Esophagus squamous epithelium (tissue), 5 donors: ENCODE measurements at places on chromosomes 13 and 19.

DNA sequence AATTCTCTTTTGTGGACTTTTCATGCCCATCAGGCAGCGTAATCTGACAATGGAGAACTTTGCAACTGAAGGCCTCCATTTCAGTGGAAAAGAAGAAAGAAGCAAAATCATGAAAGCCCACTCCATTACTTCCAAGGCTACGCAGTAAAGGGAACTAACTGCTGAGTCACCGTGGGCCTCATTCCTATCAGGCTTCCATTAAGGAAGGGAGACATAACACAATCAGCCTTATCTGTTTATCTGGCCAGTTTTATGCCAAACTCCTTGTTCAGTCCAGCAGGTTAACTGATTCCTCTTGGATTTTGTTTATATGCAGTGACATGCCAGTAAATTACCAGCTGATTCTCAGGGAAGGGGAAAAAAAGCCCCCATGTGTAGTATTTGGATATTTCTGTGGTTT, 56.8 kb upstream of the KATNAL1 start:
- no peaks in the 10 kb centered on the region for H3K4me1 ChIP-seq
- DNase-seq, result no peak
- no peak overlapping the region for H3K4me3 ChIP-seq
- no peak overlapping the region for H3K27ac ChIP-seq

GRCh38 chr19:13051557-13052165, 51.0 kb downstream of the LYL1 start:
- H3K27me3 ChIP-seq, result no peaks in the 10 kb centered on the region
- H3K4me1 ChIP-seq, result peaks cover 59% of the 10 kb centered on the region
- H3K4me3 ChIP-seq, result peak overlapping the region; percentile 13
- DNase-seq, result no peak
- peak overlapping the region; percentile 94 for H3K27ac ChIP-seq

GRCh38 chr13:85797311-85797710, 1.9 kb downstream of the SLITRK6 start:
- H3K27ac ChIP-seq, result no peak overlapping the region
- no peaks in the 10 kb centered on the region for H3K36me3 ChIP-seq
- no peak overlapping the region for H3K4me3 ChIP-seq
- peaks cover 19% of the 10 kb centered on the region for H3K4me1 ChIP-seq

DNA sequence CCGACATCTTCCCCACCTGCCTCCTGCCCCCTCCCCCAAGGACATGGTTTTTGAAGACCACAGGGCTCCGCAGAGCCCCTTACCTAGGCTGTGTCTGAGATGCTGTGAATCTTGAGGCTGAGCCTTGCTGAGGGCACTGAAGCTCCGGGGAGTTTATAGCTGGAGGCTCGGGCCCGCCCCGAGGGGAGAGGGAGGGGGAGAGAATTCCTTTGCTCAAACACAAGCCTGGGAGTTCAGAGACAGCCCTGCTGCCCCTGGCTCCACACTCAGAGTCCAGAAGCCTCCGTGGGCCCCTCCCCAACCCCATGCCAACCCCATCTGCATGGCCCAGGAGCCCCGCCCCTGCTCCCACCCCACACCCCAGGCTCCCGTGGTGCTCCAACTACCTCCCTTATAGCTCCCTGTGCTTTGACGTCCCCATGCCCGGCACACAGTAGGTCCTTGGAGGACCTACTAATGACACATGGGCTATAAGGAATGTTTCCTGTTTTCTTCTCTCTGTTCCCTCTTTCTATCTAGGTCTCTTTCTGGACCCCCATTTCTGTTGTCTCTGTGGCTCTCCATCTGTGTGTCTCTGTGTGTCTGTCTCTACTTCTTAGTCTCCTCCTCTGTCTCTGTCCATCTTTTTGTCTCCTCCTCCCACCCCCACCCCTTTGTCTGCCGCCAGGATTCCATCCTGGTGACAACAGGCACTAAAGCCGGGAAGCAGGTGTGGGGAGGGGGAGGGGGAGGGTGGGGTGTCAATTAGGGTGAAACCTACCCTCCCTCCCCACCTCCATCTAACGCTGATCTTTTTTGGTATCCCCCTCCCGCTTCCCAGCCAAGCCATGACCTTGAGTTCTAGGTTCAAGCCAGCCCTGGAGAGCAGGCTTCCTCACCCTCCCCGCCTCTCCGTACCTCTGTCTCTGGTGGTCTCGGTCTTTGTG, at the start of gene TNNT1:
Gene TNNT1, minus strand, starts transcription at position 129 of the 926 bp plus-strand sequence. CDS start 2,049 bp downstream, outside the sequence.
- H3K27ac ChIP-seq, result no peak within 1 kb of the TSS
- H3K4me1 ChIP-seq, result peaks cover 7% of the 10 kb centered on the region
- DNase-seq, result no peak
- H3K27me3 ChIP-seq, result peaks cover 72% of the 10 kb centered on the region

GRCh38 chr19:17118957-17119356, 43.4 kb downstream of the MYO9B start:
- no peak for DNase-seq
- H3K36me3 ChIP-seq, result no peaks in the 10 kb centered on the region

DNA sequence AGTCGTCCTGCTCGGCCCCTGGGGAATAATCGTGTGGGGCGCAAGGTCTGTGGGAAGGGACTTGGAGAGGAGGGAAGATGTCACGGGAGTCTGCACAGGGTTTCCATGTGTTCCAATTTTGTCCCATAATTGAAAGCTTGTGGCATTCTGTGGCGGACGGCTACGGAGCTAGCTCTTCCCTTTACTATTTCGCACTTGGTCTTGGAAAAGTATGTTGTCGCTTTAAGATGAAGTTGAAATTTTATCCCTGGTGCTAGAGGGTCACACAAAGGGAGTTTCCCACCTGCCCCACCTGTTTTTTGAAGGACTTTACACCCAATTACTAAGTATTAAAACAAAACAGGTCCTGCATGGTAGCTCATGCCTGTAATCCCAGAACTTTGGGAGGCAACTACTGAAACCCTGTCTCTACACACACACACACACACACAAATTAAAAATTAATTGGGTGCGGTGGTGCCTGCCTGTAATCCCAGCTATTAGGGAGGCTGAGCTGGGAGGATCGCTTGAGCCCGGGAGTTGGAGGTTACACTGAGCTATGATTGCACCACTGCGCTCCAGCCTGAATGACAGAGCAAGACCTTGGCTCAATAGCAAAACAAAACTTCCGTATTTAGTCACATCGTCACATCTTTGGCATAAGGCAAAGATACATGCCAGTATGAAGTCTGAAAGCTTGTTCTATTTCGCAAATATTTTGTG, 967 bp upstream of the TPT1 start:
- peak overlapping the region; percentile 99 for H3K27ac ChIP-seq
- H3K27me3 ChIP-seq, result no peaks in the 10 kb centered on the region
- no peak for DNase-seq
- peaks cover 62% of the 10 kb centered on the region for H3K36me3 ChIP-seq

DNA sequence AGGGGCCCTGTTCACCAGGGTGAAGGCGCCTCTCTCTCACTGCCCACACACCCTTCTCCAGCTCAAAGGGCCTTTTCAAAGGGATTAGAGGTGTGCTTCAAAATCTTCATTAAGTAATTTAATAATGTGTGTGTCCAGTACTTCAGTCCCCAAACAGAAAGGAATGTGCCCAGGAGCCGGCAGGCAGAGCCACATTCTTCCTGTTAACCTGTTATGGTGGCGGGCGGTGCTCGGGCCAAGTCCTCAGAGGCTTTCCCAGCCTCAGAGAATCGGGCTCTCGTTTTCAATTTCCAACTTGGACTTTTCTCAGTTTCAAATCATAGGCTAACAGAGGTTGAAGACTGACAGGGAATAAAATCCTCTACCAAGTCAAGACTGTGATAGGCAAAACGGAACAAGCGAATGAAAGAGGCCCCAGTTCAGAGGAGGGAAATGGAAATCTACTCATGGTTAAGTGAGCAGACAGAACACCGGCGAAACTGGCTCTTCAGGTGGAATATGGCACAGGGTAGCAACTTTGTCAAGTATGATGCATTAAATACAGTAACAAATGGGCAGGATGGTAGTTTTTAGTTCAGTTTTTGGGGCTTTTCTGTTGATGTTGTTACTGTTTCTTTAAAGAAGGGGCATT, 68.6 kb downstream of the FOXO1 start:
- H3K4me1 ChIP-seq, result peaks cover 18% of the 10 kb centered on the region
- no peak for DNase-seq
- no peak overlapping the region for H3K4me3 ChIP-seq

DNA sequence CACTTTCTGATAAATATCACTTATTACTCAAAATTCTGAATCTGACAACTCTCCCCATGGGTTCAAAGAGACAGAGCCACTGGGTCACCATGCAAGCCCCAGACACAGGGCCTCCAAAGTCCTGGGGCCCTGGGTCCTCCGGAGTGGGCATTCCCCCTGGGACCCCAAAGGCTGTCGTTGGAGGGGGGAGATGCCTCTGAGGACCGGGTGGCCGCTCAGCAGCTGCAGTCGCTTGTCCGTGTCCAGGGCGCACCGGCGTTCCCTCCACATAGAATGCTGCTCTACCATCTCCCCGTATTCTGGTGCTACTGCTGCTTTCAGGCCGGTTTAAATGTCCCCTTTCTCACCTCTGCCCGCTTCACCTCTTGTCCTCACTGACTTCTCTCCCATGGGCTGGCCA, 246.1 kb downstream of the TEX29 start:
- H3K27ac ChIP-seq, result no peak overlapping the region
- H3K4me3 ChIP-seq, result no peak overlapping the region
- H3K4me1 ChIP-seq, result no peaks in the 10 kb centered on the region
- DNase-seq, result no peak
- peaks cover 25% of the 10 kb centered on the region for H3K27me3 ChIP-seq

GRCh38 chr19:3321696-3322095, 44.7 kb upstream of the NFIC start:
- no peak overlapping the region for H3K27ac ChIP-seq
- no peak overlapping the region for H3K4me3 ChIP-seq
- peaks cover 49% of the 10 kb centered on the region for H3K27me3 ChIP-seq
- H3K36me3 ChIP-seq, result no peaks in the 10 kb centered on the region

DNA sequence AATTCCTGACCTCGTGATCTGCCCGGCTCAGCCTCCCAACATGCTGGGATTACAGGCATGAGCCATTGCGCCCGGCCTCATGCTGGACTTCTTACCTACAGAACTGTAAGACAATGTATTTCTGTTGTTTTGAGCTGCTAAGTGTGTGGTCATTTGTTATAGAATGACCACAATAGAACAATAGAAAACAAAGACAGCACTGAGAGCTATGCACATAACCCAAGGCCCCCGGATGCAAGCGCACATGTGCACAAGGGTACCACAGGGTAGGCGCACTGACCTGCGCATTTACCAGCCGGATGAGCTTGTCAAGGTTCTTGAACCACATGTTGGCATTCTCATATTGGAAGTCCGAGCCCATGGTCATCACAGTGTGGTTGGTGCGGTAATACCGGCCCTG, 5.6 kb downstream of the MAN2B1 start:
- H3K27ac ChIP-seq, result no peak overlapping the region
- no peak overlapping the region for H3K4me3 ChIP-seq
- DNase-seq, result no peak
- peaks cover 19% of the 10 kb centered on the region for H3K4me1 ChIP-seq
- H3K36me3 ChIP-seq, result peaks cover 30% of the 10 kb centered on the region
- no peaks in the 10 kb centered on the region for H3K27me3 ChIP-seq

DNA sequence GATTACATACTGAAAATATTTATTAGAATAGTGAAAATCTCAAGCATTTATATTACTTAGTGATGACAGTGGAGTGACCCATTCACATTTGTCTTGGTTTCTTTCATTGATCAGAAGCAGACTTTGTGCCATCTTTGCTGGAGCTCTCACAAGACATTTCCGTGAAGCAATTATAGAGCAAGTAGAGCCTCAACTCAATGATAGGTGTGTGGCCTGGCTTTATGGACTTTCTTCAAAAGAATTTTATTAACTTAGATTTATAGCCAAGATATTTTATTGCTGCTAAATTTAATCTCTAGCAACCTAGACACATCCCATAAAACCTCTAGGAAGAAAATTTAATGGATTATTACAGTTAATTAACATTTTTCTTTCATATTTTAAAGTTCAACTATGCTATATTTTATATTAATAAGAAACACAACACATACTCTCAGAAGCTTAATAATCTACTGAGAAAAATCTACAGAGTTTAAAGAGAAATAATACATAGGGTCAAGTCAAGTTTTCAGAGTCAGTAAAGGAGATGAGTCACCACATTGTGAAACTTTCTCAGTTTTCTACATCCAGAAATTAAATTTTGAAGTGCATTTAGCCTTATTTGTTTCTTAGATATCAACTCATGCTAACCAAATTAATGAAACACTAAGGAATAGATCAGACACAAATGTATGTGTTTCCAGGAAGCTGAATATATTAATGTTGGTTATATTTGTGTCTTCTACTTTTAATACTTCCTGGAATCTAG, 160.5 kb downstream of the LACC1 start:
- H3K36me3 ChIP-seq, result no peaks in the 10 kb centered on the region
- H3K27me3 ChIP-seq, result no peaks in the 10 kb centered on the region
- no peak overlapping the region for H3K27ac ChIP-seq
- no peak for DNase-seq

DNA sequence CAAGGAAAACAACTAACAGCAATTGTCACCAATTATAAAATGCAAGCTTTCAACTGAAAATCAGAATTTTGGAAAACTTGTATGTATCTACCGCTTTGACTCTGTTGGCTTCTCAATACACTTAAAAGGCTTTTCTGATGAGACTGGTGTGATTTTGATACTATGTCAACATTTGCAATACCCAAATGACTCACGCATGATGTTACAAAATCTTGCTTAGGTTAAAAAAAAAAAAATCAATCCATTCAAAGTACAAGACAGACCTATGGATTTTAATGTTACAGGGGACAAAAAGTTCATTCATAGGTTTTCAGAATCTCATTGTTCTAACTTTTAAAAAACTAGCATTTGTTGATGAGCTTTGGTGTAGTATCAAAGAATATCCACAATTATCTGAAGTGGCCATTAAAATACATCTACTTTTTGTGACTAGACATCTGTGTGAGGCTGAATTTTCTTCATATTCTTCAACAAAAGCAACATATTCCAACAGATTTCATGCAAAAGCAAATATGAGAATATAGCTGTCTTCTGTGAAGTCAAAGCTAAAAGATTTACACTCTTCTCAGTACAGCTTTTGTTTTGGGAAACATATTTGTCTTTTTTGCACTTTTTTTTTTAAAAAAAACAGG, 10.7 kb downstream of the ELF1 start:
- H3K27ac ChIP-seq, result peak overlapping the region; percentile 38
- DNase-seq, result no peak
- no peak overlapping the region for H3K4me3 ChIP-seq
- peaks cover 100% of the 10 kb centered on the region for H3K4me1 ChIP-seq
- no peaks in the 10 kb centered on the region for H3K36me3 ChIP-seq

GRCh38 chr19:46537136-46538097, 41.8 kb upstream of the PNMA8B start:
- no peak for DNase-seq
- H3K27me3 ChIP-seq, result no peaks in the 10 kb centered on the region
- H3K4me3 ChIP-seq, result no peak overlapping the region
- H3K36me3 ChIP-seq, result no peaks in the 10 kb centered on the region
- H3K4me1 ChIP-seq, result no peaks in the 10 kb centered on the region

GRCh38 chr19:10921910-10922637, 6.4 kb downstream of the YIPF2 start:
- peaks cover 93% of the 10 kb centered on the region for H3K36me3 ChIP-seq
- H3K27ac ChIP-seq, result no peak overlapping the region

DNA sequence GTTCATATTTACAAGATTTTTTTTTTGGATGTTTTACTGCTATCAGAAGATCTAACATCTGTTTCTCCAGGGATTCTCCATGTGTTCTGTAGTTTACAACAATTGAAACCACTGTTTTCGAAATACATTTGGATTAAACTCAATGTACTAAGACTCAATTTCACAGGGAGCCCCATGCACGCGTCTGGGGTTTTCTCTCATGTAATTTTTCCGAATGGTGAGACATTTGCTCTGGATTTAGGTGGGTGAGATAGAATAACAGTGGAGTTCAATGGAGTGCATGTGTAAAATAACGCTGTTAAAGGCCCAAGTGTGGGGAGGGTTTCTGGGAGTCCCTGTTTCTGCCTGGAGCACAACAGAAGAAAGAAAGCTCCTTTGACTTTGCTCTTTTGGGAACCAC, 330.3 kb downstream of the TSHZ3 start:
- H3K27me3 ChIP-seq, result no peaks in the 10 kb centered on the region
- H3K27ac ChIP-seq, result no peak overlapping the region
